IMR-90 (cell line): ENCODE measurements at places on chromosomes 12 and 14. TPM values are rescaled to one million over a fixed set of nuclear protein-coding genes. Genes with fewer than 3 reads are reported as not detected.

ADGRD1 gene
- not detected in 2 replicates for total RNA-seq

ASIC1 gene
- 1.4 and 1.6 TPM in 2 replicates for total RNA-seq

NRL gene
- 0.18 and 0.28 TPM in 2 replicates for total RNA-seq

SYNJ2BP gene
- 24.7 and 25.5 TPM in 2 replicates for total RNA-seq

C12orf50 gene
- total RNA-seq = not detected in 2 replicates

TMEM119 gene
- 6.7 and 8.1 TPM in 2 replicates for total RNA-seq

P2RX7 gene
- total RNA-seq = under 0.01 and 0.18 TPM in 2 replicates

RHOJ gene
- total RNA-seq = 7.8 and 9.5 TPM in 2 replicates

CACNA2D4 gene
- total RNA-seq = 0.18 and 0.28 TPM in 2 replicates

DACT1 gene
- total RNA-seq = 8.1 and 9.7 TPM in 2 replicates

HCAR1 gene
- under 0.01 TPM in 1 of 2 replicates, not detected in the other for total RNA-seq

C12orf54 gene
- total RNA-seq = not detected in 2 replicates

SLC6A12 gene
- total RNA-seq = not detected in 2 replicates

HPD gene
- 0.18 TPM in 1 of 2 replicates, not detected in the other for total RNA-seq

TAPBPL gene
- 3.4 and 3.6 TPM in 2 replicates for total RNA-seq

IRF2BPL gene
- total RNA-seq = 6.3 and 8.9 TPM in 2 replicates

RDH16 gene
- total RNA-seq = not detected in 2 replicates

FOXN3 gene
- 32.5 and 33.7 TPM in 2 replicates for total RNA-seq

PLD4 gene
- total RNA-seq = not detected in 2 replicates

SIX4 gene
- total RNA-seq = 28.1 and 42.7 TPM in 2 replicates

FIGNL2 gene
- under 0.01 TPM in 2 replicates for total RNA-seq

RNASE7 gene
- total RNA-seq = not detected in 2 replicates

GLI1 gene
- 1.3 and 1.4 TPM in 2 replicates for total RNA-seq

NID2 gene
- total RNA-seq = 101 and 102 TPM in 2 replicates

OTOGL gene
- total RNA-seq = 0.18 and 0.28 TPM in 2 replicates

PLEKHG3 gene
- 4.4 and 8.2 TPM in 2 replicates for total RNA-seq

P2RX2 gene
- not detected in 2 replicates for total RNA-seq

SDR9C7 gene
- total RNA-seq = not detected in 2 replicates

CCDC63 gene
- total RNA-seq = not detected in 2 replicates

HECTD4 gene
- 11.9 and 12.9 TPM in 2 replicates for total RNA-seq

MAP4K5 gene
- total RNA-seq = 46.1 and 66.1 TPM in 2 replicates

FZD10 gene
- total RNA-seq = not detected in 2 replicates

MIP gene
- not detected in 2 replicates for total RNA-seq

FGF6 gene
- not detected in 2 replicates for total RNA-seq

MYH6 gene
- total RNA-seq = not detected in 2 replicates

KLRC2 gene
- total RNA-seq = not detected in 2 replicates
